ENCODE measurements at places on chromosomes 11 and 22.

GRCh38 chr22:46905834-46906233 lies 143.4 kb downstream of the TBC1D22A start:
- no peak for DNase-seq

GRCh38 chr11:37072538-37073055 lies 474.6 kb upstream of the RAG2 start:
- DNase-seq = no peak

DNA sequence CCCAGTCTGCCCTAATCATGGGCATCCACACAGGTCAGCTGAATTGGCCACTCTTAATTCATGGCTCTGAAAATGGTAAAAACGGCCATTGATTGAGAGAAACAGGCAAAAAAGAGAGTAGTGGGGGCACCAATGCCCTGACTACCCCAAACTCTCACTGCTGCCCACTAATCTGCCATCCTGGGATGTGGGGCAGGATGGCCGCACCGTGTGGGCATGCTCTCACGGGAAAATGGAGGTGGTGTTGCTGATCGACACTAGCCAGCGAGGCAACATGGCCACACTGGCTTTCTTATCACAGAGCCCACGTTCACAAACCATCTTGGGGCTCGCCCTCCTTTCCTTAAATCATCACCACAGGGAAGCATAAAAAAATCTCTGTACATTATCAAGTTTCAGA lies 11.2 kb upstream of the TUB start:
- no peak for DNase-seq

GRCh38 chr11:117248341-117248740 lies 15.9 kb downstream of the RNF214 start:
- no peak for DNase-seq

DNA sequence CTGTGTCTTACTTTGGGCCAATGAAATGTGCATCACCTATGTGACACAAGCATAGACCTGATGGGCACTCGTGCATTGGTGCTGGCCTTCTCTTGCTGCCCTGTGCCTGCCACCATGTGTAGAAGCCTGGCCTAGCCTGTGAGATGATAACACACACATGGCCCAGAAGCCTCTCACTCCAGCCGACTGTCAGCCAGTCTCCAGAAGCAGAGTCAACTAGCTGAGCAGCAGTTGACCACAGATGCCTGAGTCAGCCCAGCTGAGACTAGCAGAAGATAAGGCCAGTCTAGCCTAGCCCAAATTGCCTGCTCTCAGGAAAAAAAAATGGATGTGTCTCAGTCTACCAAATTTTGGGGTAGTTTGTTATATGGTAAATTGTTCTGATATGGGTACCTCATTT lies 46.2 kb downstream of the CSNK2A3 start:
- no peak for DNase-seq

DNA sequence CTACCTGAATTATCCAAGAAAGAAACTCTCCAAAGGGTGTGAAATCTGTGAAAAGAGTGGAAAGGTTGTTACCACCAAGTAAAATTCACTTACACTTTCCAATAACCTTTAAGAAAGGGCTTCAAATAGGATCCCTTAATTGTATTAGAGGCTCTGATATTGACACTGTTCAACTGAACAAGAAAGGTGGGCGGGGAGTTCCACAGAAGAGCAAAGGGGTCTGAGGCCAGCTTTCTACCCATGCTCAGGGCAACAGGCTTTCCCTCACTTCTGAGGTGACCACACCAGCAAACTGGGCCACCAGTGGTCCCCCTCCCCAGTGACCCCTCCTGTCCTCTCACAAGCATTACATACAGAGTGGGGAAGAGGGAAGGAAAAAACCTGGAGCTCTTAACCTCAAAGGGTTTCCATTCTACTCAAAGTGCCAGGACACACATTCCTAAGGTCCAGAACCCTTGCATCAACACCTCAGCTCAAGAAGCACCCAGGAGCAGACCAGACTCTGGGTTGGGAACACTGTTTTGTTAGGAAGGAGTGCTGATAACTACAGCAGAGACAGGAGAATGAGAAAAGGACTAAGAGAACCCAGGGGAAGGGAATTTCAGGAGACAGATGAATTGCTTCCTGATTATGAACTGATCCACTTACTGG lies 71.6 kb upstream of the AKIP1 start:
- no peak for DNase-seq

GRCh38 chr22:20581503-20582170 lies 74.2 kb downstream of the MED15 start:
- DNase-seq = no peak

- no peak for DNase-seq
Measured at GRCh38 chr22:39765046-39765445, 128.5 kb downstream of the ENTHD1 start.

DNA sequence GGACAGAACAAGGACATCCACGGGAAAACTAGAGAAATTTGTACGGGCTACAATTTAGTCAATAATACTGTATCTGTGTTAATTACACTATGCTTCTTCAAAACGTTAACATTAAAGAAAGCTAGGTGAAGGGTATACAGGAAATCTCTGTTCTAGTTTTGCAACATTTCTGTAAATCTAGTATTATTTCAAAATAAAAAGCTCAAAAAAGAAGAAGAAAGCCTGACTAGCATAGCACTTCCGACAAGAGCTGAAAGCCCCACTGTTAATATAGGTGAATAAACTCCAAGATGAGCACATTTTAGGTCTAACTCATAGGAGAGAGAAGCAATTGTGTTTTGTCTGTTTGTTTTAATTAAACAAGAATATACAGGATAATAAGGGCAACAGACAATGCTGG lies 299.7 kb downstream of the TTC28 start:
- DNase-seq = no peak

DNA sequence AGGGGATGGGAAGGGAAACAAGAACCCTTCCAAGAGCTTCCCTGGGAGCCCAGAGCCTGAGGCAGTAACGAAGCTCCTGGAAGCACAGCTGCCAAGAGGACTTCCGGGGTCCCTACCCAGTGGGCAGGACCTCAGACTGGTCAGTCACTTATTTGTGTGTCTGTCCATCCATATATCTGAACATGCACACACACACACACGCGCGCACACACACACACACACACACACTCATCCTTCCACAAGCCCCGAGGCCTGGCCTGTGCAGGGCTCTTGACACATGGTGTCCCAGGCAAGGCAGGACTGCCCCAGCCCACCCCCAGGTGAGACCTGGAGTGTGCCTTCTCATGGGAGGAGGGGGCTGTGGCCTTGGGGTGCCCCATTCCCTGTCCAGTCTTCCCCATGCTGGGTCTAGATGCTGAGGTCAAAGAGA lies 44.9 kb downstream of the IGLL5 start:
- no peak for DNase-seq

- DNase-seq = no peak
Measured at GRCh38 chr11:11620921-11621572, 758 bp downstream of the GALNT18 start.

GRCh38 chr22:19240813-19241592 lies 50.5 kb downstream of the CLTCL1 start:
- no peak for DNase-seq

DNA sequence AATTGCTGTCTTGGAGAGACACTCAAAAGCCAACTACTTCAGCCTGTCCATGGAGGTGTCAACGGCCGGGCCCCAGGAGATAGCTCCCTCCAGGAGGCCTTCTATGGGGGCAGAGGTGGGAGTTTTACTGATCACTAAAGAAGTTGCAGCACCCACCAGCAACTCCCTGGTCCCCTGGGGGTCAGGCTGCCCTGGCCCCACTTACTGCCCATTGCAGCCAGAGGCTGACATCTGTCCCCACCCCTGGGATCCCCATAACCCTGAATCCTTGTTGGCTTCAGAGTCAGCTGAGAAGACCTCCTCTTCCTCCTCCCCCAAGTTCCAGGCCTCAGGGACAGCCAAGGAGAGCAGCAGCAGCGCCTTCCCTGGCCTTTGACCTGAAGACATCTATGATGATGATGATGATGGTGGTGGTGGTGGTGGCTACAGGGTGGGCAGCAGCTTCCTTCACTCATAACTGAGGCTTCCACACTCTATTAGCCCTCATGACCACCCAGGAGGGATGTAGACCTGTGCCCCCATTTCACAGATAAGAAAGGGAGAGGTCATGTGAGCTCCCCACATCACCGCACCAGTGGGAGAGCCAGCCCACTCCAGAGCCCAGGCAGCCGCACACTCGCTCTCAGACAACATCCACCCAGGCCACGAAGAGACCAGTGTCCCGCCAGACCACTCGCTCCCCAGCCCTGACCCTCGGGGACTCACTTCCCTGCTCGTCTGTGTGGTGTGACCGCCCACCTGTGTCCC lies 43.8 kb upstream of the FGF3 start:
- no peak for DNase-seq

- DNase-seq = no peak
Measured at GRCh38 chr11:36605221-36606216, 7.5 kb upstream of the RAG2 start.

- no peak for DNase-seq
Measured at GRCh38 chr11:12434325-12434654, 56.9 kb downstream of the PARVA start.

DNA sequence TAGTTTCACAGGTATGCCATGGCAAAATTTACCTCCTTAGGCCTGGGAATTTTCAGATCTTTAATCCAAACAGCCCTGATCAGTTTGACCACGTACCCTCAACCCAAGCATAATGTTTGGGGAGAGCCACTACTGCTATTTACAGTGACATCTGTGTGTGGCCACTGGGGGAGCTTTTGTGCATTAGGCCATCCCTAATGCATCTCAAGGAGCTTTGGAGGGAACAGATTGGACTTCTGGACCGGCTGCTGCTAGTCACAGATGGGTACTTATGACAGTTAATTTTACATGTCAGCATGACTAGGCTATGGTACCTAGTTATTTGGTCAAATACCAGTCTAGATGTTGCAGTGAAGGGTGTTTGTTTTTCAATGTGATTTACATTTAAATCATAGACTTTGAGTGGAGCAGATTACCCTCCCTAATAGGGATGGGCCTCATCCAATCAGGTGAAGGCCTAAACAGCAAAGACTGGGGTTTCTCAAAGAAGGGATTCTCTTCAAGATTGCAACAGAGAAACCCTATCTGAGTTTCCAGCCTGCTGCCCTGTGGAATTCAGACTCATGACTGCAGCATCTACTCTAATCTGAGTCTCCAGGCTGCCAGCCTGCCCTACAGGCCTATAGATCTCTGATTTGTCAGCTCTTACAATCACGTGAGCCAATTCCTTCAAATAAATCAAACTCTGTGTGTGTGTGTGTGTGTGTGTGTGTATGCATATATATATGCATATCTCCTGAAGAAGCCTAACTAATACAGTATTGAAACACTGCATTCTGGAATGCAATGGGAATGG lies 38.0 kb upstream of the GALNT18 start:
- no peak for DNase-seq

DNA sequence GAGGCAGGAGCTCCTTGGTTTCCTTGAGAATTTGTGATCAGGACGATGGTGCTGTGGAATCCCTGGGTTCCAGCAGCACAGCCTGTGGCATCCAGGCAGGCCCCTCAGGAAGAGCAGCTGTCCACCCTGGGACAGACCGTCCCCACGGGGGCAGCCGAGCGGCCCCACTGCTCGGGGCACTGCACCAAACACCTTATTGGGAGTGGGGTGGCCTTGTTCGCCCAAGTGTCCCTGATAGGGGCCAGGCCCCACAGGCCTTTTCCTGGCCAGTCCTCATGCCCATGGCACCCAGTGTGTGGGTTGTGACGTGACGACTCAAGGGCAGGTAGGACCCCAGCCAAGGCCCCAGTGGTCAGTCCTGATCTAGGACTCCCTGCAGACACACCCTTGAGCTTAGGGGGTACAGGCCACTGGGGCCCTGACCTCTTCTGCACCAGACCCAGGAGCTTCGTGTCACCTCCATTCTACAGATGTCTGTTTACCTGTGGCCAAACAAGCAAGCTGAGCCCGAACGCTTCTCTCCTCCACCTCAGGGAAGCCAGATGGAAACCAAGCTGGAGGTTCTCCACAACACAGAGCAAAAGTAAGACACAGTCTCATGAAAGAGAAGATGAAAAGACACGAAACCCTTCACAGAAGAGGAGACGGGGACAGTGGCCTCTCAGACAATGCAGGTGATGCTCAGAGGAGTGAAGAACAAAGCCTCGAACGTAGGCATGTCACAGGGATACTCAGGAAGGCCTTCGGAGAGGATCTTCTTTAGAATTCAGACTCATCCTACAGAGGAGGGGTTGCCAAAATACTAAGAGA lies 1.6 kb upstream of the BRD1 start:
- no peak for DNase-seq

DNA sequence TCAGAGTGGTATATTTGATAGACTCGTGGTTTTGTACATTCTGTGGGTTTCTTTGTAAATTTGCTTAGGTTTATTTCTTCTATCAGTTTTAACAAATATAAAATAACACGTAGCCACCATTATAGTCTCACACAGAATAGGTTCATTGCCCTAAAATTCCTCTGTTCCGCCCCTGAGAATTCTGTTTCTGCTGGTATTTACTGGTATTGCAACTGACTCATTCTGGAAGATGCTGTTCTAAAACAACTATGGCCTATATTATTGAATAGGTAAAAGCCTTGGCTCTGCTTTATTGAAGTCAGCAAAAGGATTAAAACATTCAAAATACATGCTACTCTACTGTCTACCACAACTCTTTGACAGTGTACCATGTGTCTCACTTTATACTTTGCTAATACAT lies 119.1 kb upstream of the CHORDC1 start:
- no peak for DNase-seq

- DNase-seq = no peak
Measured at GRCh38 chr22:17835256-17835655, 61.0 kb upstream of the BID start.

- no peak for DNase-seq
Measured at GRCh38 chr11:36056160-36056751, 112.4 kb downstream of the LDLRAD3 start.

- no peak for DNase-seq
Measured at GRCh38 chr11:124612567-124613246, 1.5 kb downstream of the PANX3 start.

- no peak for DNase-seq
Measured at GRCh38 chr11:32002311-32002710, 88.6 kb upstream of the RCN1 start.

- no peak for DNase-seq
Measured at GRCh38 chr11:99865951-99866350, 821.1 kb upstream of the ARHGAP42 start.

DNA sequence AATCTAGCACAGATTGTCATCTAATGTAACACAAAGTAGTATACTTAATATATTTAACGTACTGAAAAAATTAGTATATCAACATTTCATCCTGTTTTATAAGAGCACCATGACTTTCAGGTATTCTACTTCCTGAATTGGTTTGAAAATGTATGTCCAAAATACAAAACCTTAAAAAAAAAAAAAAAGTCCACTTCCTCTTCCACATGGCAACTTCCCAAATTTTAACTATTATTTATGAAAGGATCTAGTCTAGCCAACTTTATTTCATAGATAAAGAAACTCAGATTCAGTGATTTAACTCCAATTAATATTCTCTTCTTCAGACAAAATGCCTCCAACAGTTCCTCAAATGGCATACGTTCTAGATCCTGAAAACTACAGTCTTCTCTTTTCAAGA lies 44.0 kb downstream of the PIK3C2A start:
- no peak for DNase-seq

DNA sequence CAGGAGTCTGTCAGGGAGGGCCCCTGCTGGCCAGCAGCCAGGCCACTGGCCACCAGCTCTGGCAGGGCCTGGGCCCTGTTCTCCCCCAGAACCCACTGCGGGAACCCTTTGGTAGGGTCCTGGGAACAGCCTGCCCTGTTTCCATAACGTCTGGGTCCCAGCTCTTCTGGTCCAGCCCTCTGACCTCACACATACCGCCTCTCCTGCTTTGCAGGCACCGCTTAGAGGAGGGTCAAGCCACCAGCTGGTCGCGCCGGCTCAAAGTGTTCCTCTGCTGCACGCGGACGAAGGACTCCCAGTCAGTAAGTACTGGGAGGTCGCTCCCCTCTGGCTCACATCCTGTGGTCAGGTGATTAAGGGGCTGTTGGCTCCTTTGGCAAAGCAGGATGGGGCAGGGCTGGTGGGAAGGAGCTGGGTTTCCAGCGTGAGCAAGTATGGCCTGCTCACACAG lies 26.6 kb upstream of the MYRF start:
- DNase-seq = no peak

Measured in GOT3 (cell line).